ENCODE measurements at places on chromosomes 3 and 15. TPM values are rescaled to one million over a fixed set of nuclear protein-coding genes. Genes with fewer than 3 reads are reported as not detected.

The C3orf49 gene
- total RNA-seq: not detected

The MYL3 gene
- total RNA-seq: not detected

The ATP8B4 gene
- total RNA-seq: 3.2 TPM

The TERC gene
- total RNA-seq: 254 TPM

The PXYLP1 gene
- 9.1 TPM for total RNA-seq

The TARS3 gene
- 24.6 TPM for total RNA-seq

The CLSTN2 gene
- 0.29 TPM for total RNA-seq

The MUC13 gene
- total RNA-seq: not detected

The IL1RAP gene
- total RNA-seq: 7.9 TPM

The C3orf70 gene
- 0.87 TPM for total RNA-seq

The DLEC1 gene
- total RNA-seq: under 0.01 TPM

The ENTPD3 gene
- total RNA-seq: not detected

The QRICH1 gene
- 82.7 TPM for total RNA-seq

The SAMD7 gene
- not detected for total RNA-seq

The MBNL1 gene
- 267 TPM for total RNA-seq

The MCTP2 gene
- total RNA-seq: 19.6 TPM

The ATP10A gene
- 5.8 TPM for total RNA-seq

The LDHAL6B gene
- not detected for total RNA-seq

The LCTL gene
- total RNA-seq: 2.6 TPM

Data from smooth muscle cell of trachea (primary cell).